GM13976 (cell line): ENCODE measurements at places on chromosomes 2 and 18.
A peak's percentile ranks its signal among the peaks of the same experiment; 100 is the strongest.

- no peak for DNase-seq
Observed at GRCh38 chr2:49796266-49796665, 642.0 kb upstream of the FSHR start.

GRCh38 chr2:197249381-197250083 lies 61.0 kb downstream of the ANKRD44 start:
- DNase-seq, result no peak

- no peak for DNase-seq
Observed at GRCh38 chr18:71168557-71169145, 879.8 kb downstream of the SOCS6 start.

DNA sequence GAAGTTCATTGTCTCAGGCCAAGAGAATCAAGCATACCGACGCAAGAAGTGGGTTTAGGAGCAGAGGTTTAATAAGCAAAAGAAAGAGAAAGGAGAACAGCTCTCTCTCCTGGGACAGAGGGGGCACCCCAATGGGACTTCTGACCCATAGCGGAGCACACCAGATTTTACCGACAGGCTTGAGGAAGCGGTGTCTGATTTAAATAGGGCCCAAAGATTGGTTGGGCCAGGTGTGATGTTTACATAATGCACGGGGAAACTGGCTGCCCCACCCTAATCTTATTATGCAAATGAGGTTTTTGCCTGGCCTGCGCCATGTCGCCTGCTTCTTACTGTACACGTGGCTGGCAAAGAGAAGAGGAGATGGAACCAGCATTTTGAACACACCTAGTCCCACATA lies 106.2 kb downstream of the MREG start:
- DNase-seq, result no peak

DNA sequence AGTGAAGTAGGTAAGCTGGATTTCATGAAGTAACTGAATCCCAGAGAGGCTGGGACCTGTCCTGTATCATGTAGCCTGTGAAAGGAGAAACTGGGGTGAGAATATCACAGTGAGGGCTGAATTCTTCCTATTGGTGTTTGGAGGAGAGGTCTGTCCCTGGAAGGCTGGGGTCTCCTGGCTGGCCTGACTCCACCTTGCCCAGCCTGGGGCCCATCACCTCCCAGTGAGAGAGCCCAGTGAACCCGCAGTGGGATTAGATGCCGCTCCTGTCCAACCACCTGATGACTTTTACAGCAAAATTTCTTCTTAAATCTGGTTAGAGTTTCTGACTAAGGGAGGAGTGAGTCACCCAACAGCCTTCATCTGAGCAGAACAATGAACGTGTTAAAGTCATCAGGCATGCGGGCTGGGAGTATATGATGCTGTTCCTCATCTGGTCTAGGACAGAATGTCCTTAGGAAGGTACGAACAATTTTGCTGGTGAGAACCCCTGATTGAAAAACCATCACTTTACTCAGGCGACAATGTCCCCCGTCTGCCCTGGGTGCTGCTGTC lies 152.9 kb downstream of the LPIN1 start:
- no peak for DNase-seq

- no peak for DNase-seq
Observed at GRCh38 chr2:108106731-108107130, 120.4 kb downstream of the SLC5A7 start.

DNA sequence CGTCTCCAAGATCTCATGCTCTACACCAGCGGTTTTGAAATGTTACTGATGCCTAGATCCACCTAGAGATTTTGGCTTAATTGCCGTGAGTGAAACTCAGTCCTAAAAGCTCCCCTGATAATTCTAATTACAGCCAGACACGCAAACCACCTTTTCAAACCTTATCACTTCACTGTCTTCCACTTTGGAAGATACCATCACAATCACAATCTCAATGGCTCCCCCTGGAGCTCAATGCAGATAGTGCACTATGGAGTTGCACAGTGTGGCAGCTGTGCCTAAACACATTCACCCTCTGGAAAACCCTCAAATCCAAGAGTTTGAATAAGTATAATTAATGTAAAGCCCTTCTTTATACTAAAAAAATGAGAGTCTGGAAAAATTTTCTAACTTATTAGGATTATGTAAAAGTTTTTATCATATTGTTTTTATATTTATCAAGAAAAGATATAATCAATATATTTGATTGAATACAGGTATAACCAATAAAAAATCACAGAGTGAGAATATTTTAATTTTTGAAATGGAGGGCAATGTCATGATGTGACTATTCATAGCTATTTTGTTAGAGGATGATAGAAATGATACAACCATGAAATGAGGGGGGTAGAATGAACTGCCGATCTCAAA lies 102.9 kb upstream of the SLC8A1 start:
- DNase-seq, result peak; percentile 16

- DNase-seq, result no peak
Observed at GRCh38 chr2:144607099-144607498, 87.2 kb upstream of the ZEB2 start.

- DNase-seq, result no peak
Observed at GRCh38 chr2:99707592-99707991, 217.8 kb upstream of the REV1 start.
